ENCODE measurements at places on chromosomes 4 and X.

DNA sequence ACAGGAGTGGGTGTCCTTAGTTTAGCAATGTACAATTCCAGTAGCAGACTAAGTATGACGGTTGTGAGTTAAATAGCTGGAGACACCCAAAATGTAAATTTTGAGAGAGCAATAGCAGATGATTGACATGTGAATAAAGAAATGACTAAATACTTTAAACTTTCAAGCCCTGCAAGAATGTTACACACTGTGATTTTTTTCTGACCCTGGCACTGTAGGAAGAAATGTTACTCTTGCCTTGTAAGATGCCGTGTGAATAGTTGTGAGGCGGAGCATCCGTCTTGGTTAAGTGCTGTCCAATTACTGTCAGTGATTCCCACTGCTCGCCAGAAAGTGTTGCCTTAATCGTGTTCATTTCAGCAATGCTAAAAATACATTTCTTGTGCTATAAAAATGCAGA lies 1248.1 kb downstream of the RAPGEF2 start:
- DNase-seq = no peak

GRCh38 chr4:57607566-57608180 lies 497.5 kb upstream of the IGFBP7 start:
- DNase-seq = no peak

DNA sequence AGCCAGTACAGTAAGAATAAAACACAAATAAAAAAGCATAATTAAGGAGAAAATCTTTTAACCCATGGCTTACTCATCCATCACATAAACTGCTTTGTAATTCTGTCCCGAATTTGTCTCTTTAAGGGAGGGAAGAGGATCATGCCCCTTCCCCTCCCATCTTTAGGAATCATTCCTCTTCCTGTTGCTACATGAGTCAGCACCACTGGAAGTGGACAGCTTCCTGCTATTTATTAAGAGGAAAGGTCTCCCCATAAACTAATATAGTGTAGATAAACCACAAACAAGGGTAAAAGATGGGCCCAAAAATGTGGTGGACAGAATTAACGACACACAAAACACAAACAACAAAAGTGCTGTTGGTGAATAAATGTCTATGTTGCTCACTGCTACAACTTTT lies 75.8 kb downstream of the PPP3CA start:
- no peak for DNase-seq

GRCh38 chr4:171622729-171623128 lies 190.5 kb upstream of the GALNTL6 start:
- no peak for DNase-seq

DNA sequence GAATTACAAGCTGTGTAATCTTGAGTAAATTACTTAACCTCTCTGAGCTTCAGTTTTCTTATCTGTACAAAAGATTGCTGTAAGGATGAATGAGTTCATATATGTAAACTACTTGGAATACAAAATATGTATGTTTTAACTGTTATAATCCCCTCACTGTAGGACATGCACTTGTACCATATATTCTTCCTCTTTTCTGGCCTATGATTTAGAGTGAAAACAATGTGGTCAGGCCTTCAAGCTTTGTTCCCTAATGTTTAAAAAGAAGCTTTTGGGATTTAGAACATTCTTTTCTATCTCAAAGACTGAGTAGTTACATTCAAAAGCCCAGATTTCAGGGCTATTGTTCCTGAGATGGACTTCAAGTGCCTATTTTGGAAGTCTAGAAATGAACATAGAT lies 26.7 kb upstream of the GPRIN3 start:
- DNase-seq = peak; percentile 10

GRCh38 chr4:26013629-26014028 lies 99.6 kb downstream of the SMIM20 start:
- no peak for DNase-seq

DNA sequence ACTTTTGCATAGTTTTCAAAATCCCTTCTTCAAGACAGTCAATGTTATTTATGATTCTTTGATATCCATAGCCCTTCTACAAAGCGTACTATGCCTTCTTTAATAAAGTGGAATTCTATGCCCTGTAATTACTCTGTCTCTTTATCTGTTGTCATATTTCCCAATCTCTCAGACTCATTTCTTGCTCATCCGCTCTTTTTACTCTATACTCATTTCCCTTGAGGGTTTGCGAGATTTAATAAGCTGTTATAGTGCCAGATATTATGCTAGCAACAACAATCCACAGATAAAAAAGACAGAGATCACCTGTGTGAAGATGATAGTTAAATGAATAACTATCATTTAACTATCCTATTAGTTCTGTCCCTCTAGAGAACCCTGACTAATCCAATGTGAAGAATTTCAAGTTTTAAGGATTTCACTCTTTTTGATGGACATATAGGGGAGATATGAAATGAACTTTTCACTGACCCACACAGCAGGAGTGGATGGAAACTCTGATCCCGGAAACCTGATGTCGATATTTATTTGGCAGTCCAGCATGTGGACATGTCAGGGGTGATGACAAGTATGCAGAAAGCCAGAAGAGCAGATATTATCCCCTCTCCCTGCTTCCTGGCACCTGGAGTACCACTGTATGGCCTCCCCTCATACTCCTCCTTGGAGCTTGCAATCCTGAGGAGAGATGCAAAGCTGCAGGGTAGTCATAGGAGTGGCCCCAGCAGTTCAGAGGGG lies 49.7 kb downstream of the TMEM156 start:
- no peak for DNase-seq

GRCh38 chr4:7521666-7522065 lies 86.9 kb upstream of the PSAPL1 start:
- no peak for DNase-seq

- DNase-seq = no peak
These were observed 224.5 kb upstream of the CENPE start for GRCh38 chr4:103422467-103423219.
